Transverse colon (tissue), 4 donors: ENCODE measurements at places on chromosomes 5 and 9. TPM values are rescaled to one million over a fixed set of nuclear protein-coding genes. Genes with fewer than 3 reads are reported as not detected.

GRCh38 chr5:4963265-4963664 is 176.9 kb upstream of the ADAMTS16 start:
- no peaks in the 10 kb centered on the region for H3K4me1 ChIP-seq
- H3K27me3 ChIP-seq, result no peaks in the 10 kb centered on the region
- no peak for DNase-seq
- H3K4me3 ChIP-seq, result no peak overlapping the region
- H3K27ac ChIP-seq, result no peak overlapping the region

GRCh38 chr5:85604378-85604777 is 1013.4 kb upstream of the COX7C start:
- no peaks in the 10 kb centered on the region for H3K36me3 ChIP-seq
- H3K4me3 ChIP-seq, result no peak overlapping the region
- H3K27me3 ChIP-seq, result no peaks in the 10 kb centered on the region
- no peak overlapping the region for H3K27ac ChIP-seq

ADCY2 gene
- total RNA-seq, result 3.3 TPM

DNA sequence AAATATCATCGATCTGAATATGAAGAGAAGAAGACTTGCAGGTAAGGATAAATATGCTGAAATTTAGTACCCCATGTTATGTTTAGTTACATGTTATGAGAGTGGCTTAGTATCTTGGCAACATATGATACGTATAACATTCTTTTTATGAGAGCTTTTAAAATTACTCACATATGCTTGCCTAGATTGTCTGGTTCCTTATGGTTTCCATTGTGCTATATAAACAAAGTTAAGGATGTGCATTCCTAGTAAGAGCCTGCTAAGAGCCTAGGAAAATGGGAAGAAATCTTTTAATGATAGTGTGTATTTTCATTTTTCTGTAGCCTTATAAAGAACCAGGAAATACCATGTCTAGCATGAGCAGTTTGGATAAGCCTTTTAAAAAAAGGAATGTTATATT is 112.0 kb upstream of the KCNN2 start:
- no peak overlapping the region for H3K27ac ChIP-seq
- H3K36me3 ChIP-seq, result no peaks in the 10 kb centered on the region
- H3K4me3 ChIP-seq, result no peak overlapping the region
- H3K4me1 ChIP-seq, result no peaks in the 10 kb centered on the region
- no peak for DNase-seq

- H3K36me3 ChIP-seq, result no peaks in the 10 kb centered on the region
- no peaks in the 10 kb centered on the region for H3K4me1 ChIP-seq
- no peak for DNase-seq
- H3K27ac ChIP-seq, result peak overlapping the region; percentile 51
- no peaks in the 10 kb centered on the region for H3K27me3 ChIP-seq
Measured at GRCh38 chr9:91483189-91483691, 59.6 kb upstream of the NFIL3 start.

LAMC3 gene
- 6.6 TPM for total RNA-seq

SNCAIP gene
- not detected for total RNA-seq
